ENCODE measurements at places on chromosomes 4 and X.

GRCh38 chr4:84565951-84566350 is 17.0 kb upstream of the CDS1 start:
- H3K4me3 ChIP-seq: no peak overlapping the region
- H3K27ac ChIP-seq: no peak overlapping the region
- peaks cover 64% of the 10 kb centered on the region for H3K27me3 ChIP-seq

GRCh38 chrX:114599305-114599704 is 15.4 kb downstream of the HTR2C start:
- no peak overlapping the region for H3K27ac ChIP-seq
- H3K27me3 ChIP-seq: no peaks in the 10 kb centered on the region
- H3K4me1 ChIP-seq: no peaks in the 10 kb centered on the region
- DNase-seq: no peak

GRCh38 chr4:145731028-145731427 is 51.1 kb downstream of the C4orf51 start:
- H3K4me1 ChIP-seq: peaks cover 15% of the 10 kb centered on the region
- peaks cover 3% of the 10 kb centered on the region for H3K36me3 ChIP-seq
- peaks cover 14% of the 10 kb centered on the region for H3K27me3 ChIP-seq
- no peak overlapping the region for H3K27ac ChIP-seq

DNA sequence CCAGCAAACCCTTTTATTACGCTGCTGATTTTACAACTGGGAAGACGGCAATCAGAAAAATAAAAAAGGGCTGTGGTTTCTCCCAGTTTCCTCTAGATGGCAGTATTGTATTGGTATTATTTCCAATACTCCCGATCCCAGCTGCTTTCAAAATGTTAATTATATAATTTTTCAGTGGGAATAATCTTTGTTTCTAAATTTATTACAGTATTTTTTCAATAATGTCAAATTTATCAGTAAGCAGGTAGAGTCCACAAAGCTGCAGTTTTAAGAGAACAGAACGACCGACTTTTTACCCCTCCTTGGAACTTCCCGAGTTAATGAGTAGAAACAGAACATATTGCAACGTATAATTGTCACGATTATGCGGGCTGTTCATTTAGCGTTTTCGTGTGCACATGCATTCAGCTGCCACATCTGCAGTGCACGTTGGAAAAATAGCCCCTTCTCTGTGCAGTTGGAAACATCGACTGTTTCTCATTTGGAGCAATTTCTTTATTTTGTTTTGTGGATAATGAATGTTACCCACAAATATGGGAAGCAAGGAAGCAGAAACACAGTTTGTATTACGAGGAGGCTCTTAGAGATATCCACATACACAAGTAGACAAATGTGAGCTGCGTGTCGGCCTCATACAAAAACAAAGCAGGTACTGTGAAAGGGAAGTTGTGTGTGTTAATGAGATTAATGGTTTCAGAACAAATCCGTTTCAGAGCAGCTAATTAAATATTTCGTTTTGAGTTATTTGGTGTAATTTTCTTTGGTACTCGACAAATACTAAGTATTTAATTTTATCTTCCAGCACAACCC is 188.0 kb downstream of the STIM2 start:
- DNase-seq: no peak
- no peak overlapping the region for H3K4me3 ChIP-seq
- no peak overlapping the region for H3K27ac ChIP-seq
- peaks cover 4% of the 10 kb centered on the region for H3K4me1 ChIP-seq
- no peaks in the 10 kb centered on the region for H3K36me3 ChIP-seq

DNA sequence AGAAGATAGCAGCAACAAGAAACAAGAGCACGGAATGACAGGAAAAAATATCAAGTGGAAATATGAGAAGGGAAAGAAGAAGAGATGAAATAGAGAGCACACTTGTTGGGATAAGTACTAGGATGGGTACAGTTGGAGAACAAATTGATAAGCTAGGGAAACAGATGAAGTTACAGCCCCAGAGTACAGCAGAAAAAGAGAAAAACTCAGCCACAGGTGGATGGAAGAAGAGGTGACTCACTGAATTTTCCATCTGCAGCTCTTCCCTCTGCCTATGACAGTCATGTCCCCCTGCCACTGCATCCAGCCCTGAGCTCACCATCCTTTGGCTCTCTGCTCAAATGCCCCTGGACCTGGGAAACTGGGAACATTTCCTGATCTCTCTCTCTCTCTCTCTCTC is 209.0 kb downstream of the BCOR start:
- no peaks in the 10 kb centered on the region for H3K36me3 ChIP-seq
- H3K27me3 ChIP-seq: no peaks in the 10 kb centered on the region
- H3K27ac ChIP-seq: no peak overlapping the region
- peaks cover 7% of the 10 kb centered on the region for H3K4me1 ChIP-seq
- no peak overlapping the region for H3K4me3 ChIP-seq

- H3K27ac ChIP-seq: no peak overlapping the region
- H3K36me3 ChIP-seq: peaks cover 2% of the 10 kb centered on the region
- H3K27me3 ChIP-seq: peaks cover 27% of the 10 kb centered on the region
- no peak overlapping the region for H3K4me3 ChIP-seq
- DNase-seq: no peak
Measured at GRCh38 chr4:146059865-146060264, 115.7 kb upstream of the LSM6 start.

GRCh38 chr4:124025000-124025399 is 628.4 kb downstream of the SPRY1 start:
- no peak overlapping the region for H3K27ac ChIP-seq
- no peak overlapping the region for H3K4me3 ChIP-seq
- DNase-seq: no peak
- H3K27me3 ChIP-seq: no peaks in the 10 kb centered on the region
- no peaks in the 10 kb centered on the region for H3K4me1 ChIP-seq

DNA sequence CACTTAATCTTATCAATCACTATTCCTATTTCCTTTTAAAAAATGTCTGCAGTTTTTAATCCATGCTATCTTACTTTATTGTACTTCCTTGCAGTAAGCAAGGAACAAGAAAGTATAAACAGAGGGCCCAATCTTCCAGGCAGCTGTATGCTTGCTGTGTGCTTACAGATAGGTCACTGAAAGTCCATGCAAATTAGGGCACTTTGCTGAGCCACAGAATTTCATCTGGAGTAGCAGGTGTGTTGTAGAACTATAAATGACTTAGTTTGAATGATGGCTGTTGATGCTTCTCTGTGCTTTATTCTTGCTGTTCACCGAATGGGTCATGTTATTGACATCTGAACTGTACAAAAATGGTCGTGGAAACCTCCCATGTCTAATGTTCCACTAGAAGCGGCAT is 154.6 kb downstream of the ATOH1 start:
- H3K27ac ChIP-seq: no peak overlapping the region
- H3K4me3 ChIP-seq: no peak overlapping the region
- H3K27me3 ChIP-seq: no peaks in the 10 kb centered on the region
- no peak for DNase-seq

GRCh38 chrX:142256935-142257334 is 51.8 kb upstream of the MAGEC2 start:
- H3K4me1 ChIP-seq: no peaks in the 10 kb centered on the region
- H3K27me3 ChIP-seq: no peaks in the 10 kb centered on the region
- DNase-seq: no peak
- no peaks in the 10 kb centered on the region for H3K36me3 ChIP-seq
- H3K27ac ChIP-seq: no peak overlapping the region

GRCh38 chr4:89929425-89930159 is 34.9 kb downstream of the MMRN1 start:
- peaks cover 4% of the 10 kb centered on the region for H3K4me1 ChIP-seq
- no peak for DNase-seq
- H3K36me3 ChIP-seq: peaks cover 6% of the 10 kb centered on the region
- H3K4me3 ChIP-seq: peak overlapping the region; percentile 42
- peaks cover 4% of the 10 kb centered on the region for H3K27me3 ChIP-seq

DNA sequence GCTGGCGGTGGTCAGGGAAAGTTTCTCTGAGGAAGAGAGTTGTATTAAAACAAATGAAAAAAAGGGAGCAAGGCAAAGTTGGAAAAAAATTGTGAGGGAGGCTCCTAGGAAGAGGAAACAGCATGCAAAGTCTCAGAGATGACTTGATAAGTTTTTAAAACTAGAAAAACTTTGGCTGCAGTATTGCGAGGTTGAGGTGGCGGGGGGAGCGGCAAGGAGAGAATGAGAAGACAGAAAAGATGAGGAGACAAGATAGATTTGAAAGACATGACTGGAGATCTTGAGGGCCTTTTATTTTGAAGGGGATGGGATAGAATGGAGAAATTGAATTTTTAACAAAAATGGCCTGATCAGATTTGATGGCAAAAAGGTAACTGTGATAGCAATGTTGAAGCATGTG is 4.8 kb upstream of the UBE2D3 start:
- H3K27me3 ChIP-seq: no peaks in the 10 kb centered on the region
- H3K27ac ChIP-seq: peak overlapping the region; percentile 10
- H3K4me3 ChIP-seq: no peak overlapping the region

GRCh38 chrX:115177932-115178331 is 11.3 kb upstream of the RBMXL3 start:
- no peaks in the 10 kb centered on the region for H3K36me3 ChIP-seq
- H3K4me3 ChIP-seq: no peak overlapping the region
- no peak for DNase-seq
- H3K27me3 ChIP-seq: no peaks in the 10 kb centered on the region
- H3K27ac ChIP-seq: no peak overlapping the region
